ENCODE measurements at places on chromosomes 16 and 17.

GRCh38 chr17:43759836-43760235 lies 1.2 kb upstream of the SOST start:
- no peak for DNase-seq

DNA sequence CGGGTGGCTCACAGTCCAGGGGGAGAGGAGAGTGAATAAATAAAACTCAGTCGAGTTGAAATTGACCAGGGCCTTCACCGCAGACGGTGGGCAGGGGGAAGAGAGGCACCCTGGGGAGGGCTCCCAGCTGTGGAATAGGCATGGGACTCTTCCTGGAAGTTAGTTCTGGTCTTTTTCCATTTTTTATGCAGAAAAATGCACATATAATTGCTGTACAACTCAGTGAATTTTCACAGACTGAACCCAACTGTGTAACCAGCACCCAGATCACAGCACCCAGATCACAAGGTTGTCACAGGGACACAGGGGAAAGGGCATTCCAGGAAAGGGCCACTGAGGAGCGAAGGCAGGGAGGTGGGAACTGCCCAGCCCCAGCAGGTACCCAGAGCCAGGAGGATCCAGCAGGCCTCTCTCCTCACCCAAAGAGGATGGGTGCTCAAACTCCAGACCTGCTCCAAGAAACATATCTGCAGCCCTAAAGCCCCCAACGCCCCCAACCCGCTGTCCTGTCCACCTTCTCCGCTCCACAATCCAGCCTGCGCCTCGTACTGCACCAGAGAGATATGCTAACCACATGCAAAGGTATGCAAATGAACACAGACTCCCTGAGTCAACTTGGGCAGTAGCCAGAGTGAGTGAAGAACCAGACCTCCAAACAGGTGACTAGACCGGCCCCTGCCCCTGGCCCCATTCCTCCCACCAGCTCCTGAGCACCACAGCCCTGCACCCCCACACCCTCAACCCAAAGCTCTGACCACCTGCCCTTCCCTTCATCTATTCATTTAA lies 29.1 kb upstream of the EIF1 start:
- no peak for DNase-seq

DNA sequence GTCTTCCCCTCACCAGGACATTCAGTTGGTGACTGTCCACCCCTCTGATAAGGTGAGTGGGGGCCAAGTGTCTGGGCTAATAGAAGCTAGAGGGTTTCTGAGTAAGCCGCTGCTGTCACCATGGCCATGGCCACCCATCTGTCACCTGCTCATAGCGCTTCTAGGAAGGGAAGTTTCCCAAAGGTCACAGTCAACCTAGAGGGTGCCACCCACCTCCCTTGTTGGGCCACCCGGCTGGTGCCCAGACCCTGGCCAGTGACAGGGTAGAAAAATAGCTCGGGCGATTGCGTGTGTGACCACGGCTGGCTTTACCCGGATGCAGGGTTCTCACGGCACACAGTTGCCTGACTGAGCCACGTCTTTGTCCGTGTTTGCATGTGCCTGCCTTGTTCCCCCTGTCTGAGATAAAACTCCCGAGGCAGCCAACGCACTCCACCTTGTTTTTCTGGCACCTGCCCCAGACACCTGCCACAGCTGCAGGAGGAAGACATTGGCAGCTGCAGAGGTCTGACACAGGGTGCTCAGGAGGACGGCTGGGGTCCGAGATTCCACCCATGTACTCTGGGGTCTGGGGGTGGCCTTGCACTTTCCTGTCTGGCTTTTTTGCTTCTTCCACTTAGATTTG lies 809 bp downstream of the PIRT start:
- DNase-seq, result no peak

- no peak for DNase-seq
Measured at GRCh38 chr17:15354256-15354655, 12.9 kb upstream of the TEKT3 start.

DNA sequence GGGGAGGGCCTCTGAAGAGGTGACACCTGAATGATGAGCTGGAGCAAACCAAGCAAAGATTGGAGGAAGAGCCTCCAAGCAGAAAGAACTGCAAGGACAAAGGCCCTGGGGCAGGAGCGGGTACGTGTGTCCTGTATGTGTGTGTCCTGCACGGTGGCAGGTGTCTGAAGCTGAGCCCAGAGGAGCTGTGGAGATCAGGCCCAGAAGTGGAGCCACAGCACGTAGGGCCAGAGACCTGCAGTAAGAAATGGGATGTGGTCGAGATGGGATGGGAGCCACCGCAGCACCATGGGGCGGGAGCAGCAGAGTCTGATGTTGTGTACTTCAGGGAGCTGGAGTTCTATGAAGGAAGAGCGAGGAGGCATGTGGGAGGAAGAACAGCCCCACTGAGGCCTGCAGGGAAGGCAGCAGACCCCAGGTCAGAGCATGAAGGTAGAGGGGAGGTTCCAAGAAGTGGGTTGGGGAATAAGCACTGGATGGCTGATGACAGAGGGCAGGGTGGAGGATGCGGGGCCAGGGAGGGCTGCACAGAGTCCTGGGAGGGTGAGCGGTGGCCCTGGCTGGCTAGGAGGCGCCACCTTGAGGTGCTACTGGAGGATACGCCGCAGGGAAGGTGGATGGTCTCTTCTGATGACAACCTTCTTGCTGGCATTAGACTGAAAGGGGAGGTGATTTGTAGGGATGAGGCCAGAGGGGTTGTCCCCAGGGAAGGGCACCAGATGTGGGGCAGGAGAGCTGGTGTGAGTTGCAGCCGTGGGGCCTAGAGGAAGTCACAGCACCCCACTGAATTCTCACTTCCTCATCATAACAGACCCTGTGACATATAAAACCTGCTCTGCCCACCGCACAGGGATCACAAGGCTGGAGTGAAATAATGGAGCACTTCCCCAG lies 10.6 kb upstream of the CETP start:
- peak; percentile 39 for DNase-seq

DNA sequence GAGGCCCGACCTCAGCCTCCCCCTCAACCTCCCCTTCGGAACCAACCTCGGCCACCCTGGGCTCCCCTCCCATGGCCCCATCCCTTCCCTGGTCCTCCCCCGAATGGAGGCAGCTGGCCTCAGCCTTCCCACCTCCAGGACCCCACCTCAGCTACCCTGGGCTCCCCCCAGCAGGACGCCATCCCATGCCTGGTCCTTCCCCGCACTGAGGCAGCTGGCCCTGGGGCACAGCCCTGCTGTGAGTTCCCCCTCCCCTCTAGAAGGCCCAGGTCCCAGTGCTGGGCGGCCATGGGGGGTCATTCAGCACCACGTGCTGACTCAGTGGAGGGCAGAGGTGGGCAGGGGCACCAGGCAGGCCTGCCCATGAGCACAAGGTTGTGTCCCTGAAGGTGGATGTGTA lies 28.9 kb upstream of the PVALEF start:
- no peak for DNase-seq

DNA sequence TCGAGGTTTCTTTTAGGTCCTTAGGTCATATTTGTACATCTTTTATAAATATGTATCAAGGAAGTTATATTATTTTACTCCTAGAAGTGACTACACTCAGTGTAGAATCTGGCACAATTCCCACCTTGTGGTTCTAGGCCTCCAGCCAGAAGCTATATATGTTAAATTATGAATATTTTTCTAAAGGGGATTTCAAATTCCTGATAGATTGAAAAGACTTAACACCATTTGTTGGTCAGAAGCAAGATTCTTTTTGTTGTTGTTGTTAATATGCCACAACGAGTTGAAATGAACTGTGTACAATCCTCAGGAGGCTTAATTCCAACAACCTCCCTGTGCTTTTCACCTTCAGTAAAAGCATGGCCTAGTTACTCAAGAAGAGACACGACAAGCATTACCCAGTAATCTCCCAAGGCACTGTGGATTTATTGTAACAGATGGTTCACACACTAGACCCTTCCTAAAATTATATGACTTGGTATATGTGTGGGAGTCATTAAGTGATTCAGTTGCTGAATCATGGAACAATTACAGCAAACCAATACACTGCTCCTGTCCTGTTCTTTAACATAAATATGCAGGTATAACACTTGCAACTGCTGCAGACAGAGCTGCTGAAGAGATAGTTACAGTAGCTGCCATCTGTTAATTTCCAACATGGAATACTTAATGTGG lies 964.4 kb upstream of the GOT2 start:
- no peak for DNase-seq

GRCh38 chr17:40931311-40931710 lies 6.1 kb downstream of the KRT23 start:
- no peak for DNase-seq

DNA sequence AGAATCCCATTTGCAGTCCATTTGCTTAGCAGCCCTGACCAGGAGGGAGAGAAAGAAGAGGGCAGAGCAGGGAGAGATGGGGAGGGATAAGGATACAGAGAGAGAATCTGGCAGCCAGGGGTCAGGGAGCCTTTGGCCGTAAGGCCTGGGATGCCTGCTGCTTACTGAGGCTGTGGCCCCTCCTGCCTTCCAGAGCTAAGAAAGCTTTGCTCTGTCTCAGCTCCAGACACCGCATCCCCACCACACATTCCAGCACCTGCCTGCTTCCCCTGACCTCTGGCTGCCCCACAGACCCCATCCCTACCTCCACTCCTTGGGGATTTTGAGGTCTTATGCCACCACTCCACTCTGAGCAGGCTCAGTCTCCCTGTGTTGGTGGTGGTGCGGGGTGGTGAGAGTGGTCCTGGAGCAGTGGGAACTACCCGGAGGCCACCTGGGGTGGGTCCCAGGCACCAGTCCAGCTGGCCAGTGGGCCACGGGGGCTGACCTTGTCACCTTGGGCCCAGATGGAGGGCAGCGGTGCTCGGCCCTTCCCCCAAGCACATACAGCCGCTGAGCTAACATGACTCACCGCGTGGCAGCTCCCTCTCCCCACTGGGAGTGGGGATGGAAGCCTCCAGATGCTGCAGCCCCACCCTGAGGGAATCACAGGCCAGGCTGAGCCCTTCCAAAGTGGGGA lies 58.3 kb downstream of the RAI1 start:
- DNase-seq, result no peak

- no peak for DNase-seq
Measured at GRCh38 chr16:89744813-89745212, 23.5 kb downstream of the ZNF276 start.

- DNase-seq, result no peak
Measured at GRCh38 chr17:50101346-50102163, 6.4 kb downstream of the PDK2 start.

GRCh38 chr17:81641825-81642489 lies 5.0 kb downstream of the TSPAN10 start:
- no peak for DNase-seq

GRCh38 chr17:327971-328370 lies 24.6 kb downstream of the RPH3AL start:
- no peak for DNase-seq

DNA sequence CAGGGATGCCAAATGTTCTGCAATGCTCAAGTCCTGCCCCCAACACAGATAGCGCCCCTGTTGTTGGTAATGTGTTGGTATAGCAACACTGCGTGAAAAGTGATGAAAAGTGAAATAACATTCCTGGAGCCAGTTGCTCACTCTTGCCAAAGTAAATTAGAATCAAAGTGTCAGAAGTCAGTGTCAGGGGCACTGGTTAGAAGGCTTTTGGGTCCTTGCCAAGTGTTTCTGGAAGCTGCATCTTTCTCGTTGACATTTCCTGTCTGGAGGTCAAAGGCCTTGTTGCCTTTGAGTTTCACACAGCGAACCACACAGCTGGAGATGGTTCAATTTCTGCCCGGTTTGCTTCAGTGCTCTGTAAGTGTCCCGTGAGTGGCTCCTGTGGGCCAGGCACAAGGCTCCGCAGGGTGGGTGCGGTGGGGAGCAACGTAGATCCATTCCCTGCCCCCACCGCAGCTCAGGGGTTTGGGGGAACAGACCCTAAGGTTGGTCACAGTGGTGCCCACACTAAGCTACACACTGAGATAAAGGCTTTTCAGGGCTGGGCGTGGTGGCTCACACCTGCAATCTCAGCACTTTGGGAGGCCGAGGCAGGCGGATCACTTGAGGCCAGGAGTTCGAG lies 3.6 kb upstream of the SLC16A5 start:
- no peak for DNase-seq

DNA sequence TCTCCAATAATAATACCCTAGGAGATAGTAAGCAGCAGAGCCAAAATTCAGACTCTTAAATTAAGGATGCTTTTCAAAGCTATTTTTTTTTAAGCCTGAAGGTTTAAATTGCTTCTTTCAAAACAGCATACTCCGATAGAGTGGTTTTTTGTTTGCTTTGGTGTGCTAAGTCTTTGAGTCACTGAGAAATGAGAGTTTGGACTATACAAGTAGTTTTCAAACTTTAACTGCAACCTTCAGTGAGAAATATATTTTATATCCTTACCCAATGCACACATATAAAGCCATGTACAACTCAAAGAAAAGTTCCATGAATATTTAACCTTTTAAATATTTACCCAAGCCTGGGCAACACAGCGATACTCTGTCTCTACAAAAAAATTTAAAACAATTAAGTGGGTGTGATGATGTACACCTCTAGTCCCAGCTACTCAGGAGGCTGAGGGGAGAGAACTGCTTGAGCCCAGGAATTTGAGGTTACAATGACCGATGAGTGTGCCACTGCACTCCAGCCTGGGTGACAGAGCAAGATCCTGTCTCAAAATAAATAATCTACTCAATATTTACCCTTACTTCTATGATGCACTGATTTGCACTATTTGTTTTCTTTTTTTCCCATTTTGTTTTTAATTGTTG lies 19.2 kb downstream of the DCUN1D3 start:
- no peak for DNase-seq

DNA sequence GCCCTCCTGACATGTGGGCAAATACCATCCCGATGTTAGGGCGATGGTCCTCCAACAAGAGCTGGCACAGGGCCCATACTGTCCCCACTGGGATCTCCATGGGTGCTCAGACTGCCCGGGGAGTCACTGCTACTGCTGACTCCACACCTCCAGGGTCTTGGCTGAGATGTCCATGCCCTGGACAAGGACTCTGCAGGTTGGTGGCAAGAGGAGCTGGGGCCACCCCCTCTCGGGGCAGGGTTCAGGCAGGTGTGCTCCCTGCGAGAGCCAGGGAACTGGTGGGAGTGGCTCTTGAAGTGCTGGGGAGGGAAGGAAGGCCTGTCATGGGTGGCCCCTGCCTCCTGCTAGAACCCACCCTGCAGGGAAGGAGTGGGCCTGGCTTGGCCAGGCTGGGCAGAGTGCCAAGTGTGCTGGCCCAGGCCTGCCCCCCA lies 6.4 kb downstream of the CASKIN2 start:
- no peak for DNase-seq

DNA sequence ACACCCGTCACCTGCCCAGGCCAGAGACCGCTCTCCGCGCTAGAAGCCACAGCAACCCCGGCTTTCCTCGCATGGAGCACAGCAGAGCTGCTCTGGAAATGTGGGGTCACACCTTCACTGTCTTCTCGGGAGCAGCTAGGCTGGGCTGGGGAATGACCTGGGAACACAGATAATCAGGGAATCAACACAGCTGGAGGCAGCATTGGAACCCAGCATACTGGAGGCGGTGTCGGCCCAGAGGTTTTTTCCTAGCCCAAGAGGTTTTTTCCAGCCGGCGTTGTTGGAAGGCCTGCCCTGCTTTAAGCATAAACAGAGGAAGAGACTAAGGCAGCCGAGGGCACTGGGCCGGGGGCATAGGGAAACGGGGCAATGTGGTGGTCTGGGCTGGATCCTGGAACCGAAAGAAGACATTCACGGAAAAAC lies 791 bp upstream of the PLD6 start:
- no peak for DNase-seq

GRCh38 chr16:9970796-9971195 lies 211.4 kb downstream of the GRIN2A start:
- no peak for DNase-seq

Data from stimulated activated CD4-positive, alpha-beta T cell treated with anti-CD3 and anti-CD28 coated beads, Interleukin-4, amount 100 ng/mL, for 4 hours (primary cell).